ENCODE measurements at places on chromosomes 2 and 18. TPM values are rescaled to one million over a fixed set of nuclear protein-coding genes. Genes with fewer than 3 reads are reported as not detected.

The PSD4 gene
- 11.2 TPM for total RNA-seq

The ALPG gene
- total RNA-seq, result not detected

The ITGB1BP1 gene
- 25.4 TPM for total RNA-seq

The IL36G gene
- not detected for total RNA-seq

The PSMA8 gene
- not detected for total RNA-seq

The VWA3B gene
- not detected for total RNA-seq

The SKA1 gene
- not detected for total RNA-seq

The MSH2 gene
- total RNA-seq, result 7.5 TPM

The ANKRD30B gene
- not detected for total RNA-seq

- no peaks in the 10 kb centered on the region for H3K27me3 ChIP-seq
- no peak for DNase-seq
- no peak overlapping the region for H3K27ac ChIP-seq
- no peaks in the 10 kb centered on the region for H3K36me3 ChIP-seq
Observed at GRCh38 chr2:128779301-128780095, 460.8 kb upstream of the HS6ST1 start.

GRCh38 chr2:181563101-181563692 is 93.7 kb downstream of the CERKL start:
- no peak overlapping the region for H3K27ac ChIP-seq
- H3K4me1 ChIP-seq, result no peaks in the 10 kb centered on the region
- H3K27me3 ChIP-seq, result no peaks in the 10 kb centered on the region
- no peaks in the 10 kb centered on the region for H3K36me3 ChIP-seq

DNA sequence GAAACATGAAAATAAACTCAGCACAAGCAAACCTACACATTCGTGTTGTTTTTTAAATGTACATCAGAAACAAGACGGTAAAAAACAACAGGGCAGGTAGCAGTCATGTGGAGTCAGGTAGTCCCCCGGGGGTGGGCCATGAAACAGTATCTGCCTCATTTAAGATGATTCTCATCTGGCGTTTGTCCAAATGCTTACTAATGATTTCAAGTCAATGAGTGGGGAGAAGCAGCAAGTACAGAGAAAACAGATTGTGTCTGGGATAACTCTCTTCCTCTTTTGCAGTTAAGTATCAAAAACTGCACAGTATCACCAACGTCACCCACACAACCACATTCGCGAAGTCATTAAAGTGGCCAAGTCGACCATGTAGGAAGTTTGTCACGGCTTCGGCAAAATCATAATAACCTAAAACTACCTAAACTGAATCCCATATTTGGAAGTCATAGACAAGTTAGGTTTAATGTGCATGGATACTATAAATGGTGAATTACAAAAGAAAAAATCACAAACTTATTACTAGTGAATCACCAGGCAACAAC is 1.3 kb downstream of the LAPTM4A start:
- DNase-seq, result no peak
- H3K36me3 ChIP-seq, result no peaks in the 10 kb centered on the region
- H3K4me1 ChIP-seq, result no peaks in the 10 kb centered on the region

- no peaks in the 10 kb centered on the region for H3K4me1 ChIP-seq
- no peaks in the 10 kb centered on the region for H3K27me3 ChIP-seq
- H3K4me3 ChIP-seq, result no peak overlapping the region
- H3K36me3 ChIP-seq, result no peaks in the 10 kb centered on the region
Observed at GRCh38 chr2:121866789-121867188, 111.3 kb downstream of the TSN start.

- DNase-seq, result no peak
- no peak overlapping the region for H3K4me3 ChIP-seq
- H3K36me3 ChIP-seq, result no peaks in the 10 kb centered on the region
- H3K27me3 ChIP-seq, result no peaks in the 10 kb centered on the region
- no peak overlapping the region for H3K27ac ChIP-seq
Observed at GRCh38 chr2:190600293-190601103, 48.4 kb upstream of the NAB1 start.

DNA sequence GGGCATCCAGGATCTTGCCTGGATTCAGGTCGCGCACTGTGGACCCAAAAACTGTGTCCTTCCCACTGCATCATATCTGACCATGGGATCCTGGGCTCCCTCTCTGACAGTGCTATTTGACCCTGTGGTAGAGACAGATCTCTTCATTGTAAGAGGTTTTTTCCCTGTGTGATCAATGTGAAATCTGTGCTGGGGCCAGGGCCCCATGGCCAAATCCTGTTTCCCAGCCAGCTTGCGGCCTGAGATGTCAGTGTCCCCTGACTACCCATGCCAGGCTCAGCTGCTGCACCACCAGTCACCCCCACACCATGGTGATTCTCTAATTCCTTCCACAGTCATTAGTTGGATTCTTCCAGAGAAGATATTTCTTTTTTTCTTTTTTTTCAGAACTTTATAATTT is 3.5 kb downstream of the PRLH start:
- no peak overlapping the region for H3K4me3 ChIP-seq
- no peak overlapping the region for H3K27ac ChIP-seq
- H3K27me3 ChIP-seq, result no peaks in the 10 kb centered on the region
- no peaks in the 10 kb centered on the region for H3K36me3 ChIP-seq
- no peak for DNase-seq

DNA sequence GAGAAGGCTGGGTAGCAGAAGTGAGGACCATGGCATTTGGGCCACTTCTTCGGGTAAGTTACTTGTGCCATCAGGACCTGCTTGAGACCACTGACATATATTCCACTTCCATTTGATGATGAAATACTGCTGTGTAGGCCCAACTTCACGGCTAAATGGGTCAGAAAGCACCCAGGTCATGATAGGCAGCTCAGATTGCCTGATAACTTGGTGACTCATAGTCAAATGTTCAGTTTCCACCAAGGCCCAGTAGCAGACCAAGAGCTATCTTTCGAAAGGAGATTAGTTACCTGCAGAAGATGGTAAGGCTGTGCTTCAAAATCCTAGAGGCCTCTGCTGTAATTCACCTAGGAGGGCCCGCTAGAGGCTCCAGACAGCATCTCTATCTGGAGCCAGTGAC is 31.8 kb upstream of the MEX3C start:
- H3K27ac ChIP-seq, result no peak overlapping the region
- H3K36me3 ChIP-seq, result no peaks in the 10 kb centered on the region
- no peaks in the 10 kb centered on the region for H3K27me3 ChIP-seq
- H3K4me1 ChIP-seq, result no peaks in the 10 kb centered on the region
- DNase-seq, result no peak
- H3K4me3 ChIP-seq, result no peak overlapping the region

- H3K4me1 ChIP-seq, result no peaks in the 10 kb centered on the region
- H3K36me3 ChIP-seq, result no peaks in the 10 kb centered on the region
Observed at GRCh38 chr18:33960417-33960816, 264.3 kb downstream of the NOL4 start.

- no peak overlapping the region for H3K4me3 ChIP-seq
- H3K4me1 ChIP-seq, result peaks cover 2% of the 10 kb centered on the region
- no peaks in the 10 kb centered on the region for H3K27me3 ChIP-seq
Observed at GRCh38 chr2:182647499-182647787, 68.6 kb upstream of the DNAJC10 start.

DNA sequence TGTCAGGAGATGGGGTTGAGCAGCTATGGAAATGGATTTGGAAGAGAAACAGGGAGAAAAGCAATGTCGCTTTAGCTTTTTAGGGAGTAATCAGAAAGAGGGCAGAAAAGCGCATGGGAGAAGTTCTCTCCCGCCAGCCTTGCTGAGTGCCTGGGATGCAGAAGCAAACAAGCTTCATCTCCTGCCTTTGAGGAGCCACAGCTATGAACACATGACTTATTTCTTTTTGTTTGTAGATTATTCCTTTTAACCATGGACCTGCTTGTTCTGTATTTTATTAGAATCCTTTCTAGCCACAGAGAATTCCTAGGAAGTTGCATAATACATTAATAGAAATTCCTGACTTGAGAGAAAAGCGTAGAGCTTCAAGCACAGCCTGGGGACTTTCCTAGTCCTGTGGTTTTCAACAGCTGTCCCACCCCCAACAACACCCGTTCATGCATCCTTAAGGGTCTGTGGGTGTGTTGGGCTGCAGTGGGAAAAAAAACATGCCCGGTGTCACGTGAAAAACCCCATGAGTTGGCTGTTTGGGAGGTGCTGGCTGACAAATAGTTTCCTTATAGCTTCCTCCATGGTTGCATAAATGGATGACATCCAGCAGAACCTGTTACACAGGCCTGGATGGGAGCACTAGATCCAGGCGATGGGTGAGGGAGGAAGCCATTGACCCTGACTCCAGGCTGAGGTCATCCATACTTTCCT is 14.9 kb downstream of the SLC9A4 start:
- no peaks in the 10 kb centered on the region for H3K27me3 ChIP-seq
- H3K36me3 ChIP-seq, result no peaks in the 10 kb centered on the region
- no peak for DNase-seq

DNA sequence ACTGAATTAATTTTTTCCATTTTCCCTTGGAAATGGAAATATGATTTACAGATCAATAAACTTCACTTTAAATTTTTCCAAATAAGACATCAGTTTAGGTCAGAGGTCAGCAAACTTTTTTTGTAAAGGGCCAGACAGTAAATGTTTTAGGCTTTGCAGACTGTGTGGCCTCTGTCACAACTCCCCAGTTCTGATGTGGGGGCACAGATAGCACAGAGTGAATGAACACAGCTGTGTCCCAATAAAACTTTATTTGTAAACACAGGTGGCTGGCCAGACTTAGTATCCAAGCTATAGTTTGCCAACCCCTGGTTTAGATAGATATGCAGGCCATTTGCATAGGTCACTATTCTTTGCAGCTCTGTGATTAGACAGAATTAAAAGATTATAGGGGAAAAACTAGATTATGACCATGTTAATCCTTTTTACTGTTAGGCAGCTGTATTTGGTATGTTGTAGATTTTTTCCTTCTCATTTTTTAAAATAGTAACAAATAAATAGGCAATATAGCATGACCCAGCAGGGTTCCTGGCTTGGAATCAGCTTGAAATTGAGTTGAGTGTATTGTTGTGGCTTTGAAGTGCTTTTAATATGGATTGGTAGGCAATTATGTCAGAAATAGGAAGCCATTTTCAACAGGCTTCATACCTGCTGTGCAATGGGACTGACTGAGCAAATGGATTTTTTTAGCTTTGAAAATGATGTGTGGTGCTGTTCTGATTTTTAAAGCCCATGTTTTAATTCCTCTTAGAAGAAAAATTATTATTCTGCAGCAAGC is 59.7 kb downstream of the WDSUB1 start:
- no peak overlapping the region for H3K27ac ChIP-seq
- no peak for DNase-seq
- H3K4me3 ChIP-seq, result no peak overlapping the region
- peaks cover 47% of the 10 kb centered on the region for H3K36me3 ChIP-seq
- H3K4me1 ChIP-seq, result no peaks in the 10 kb centered on the region
- H3K27me3 ChIP-seq, result no peaks in the 10 kb centered on the region

DNA sequence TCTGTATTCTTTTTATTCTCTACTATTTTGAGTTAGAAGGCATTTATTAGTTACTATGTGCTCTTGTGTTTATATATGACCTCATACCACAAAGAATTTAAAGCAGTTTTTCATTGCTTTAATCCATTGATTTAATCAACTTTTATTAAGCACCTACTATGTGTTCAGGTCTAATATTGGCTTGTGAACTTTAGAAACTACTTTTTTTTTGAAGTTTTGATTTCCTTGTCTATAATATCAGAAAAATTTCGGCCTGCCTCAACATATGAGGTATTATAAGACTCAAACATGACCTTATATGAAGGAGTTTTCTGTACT is 117.7 kb downstream of the ZNF521 start:
- H3K4me3 ChIP-seq, result no peak overlapping the region
- no peaks in the 10 kb centered on the region for H3K4me1 ChIP-seq
- H3K27me3 ChIP-seq, result no peaks in the 10 kb centered on the region
- H3K27ac ChIP-seq, result peak overlapping the region; percentile 72
- H3K36me3 ChIP-seq, result no peaks in the 10 kb centered on the region

- no peaks in the 10 kb centered on the region for H3K27me3 ChIP-seq
- no peak overlapping the region for H3K27ac ChIP-seq
- H3K36me3 ChIP-seq, result no peaks in the 10 kb centered on the region
- H3K4me3 ChIP-seq, result no peak overlapping the region
Observed at GRCh38 chr18:53152476-53152875, 812.5 kb downstream of the DCC start.

DNA sequence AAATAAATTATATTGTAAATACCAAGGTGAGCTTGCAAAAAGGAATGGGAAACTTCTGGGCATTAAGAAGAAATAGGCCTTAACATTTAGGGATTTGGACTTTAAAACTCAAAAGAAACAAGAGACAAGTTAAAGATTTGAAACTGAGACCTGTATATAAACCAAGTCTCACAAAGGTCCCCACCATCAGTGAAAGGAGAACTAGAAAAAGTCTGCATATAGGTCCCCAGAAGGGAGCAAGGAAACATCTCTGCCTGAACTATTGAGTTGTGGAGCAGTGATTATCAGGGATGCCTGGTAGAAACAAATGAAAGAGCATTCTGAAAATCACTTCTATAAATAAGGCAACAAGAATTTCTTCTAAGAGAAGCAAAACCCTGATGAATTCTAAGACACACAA is 30.5 kb upstream of the ITGAV start:
- H3K4me1 ChIP-seq, result no peaks in the 10 kb centered on the region
- no peak overlapping the region for H3K4me3 ChIP-seq
- H3K27me3 ChIP-seq, result no peaks in the 10 kb centered on the region
- DNase-seq, result no peak
- H3K36me3 ChIP-seq, result no peaks in the 10 kb centered on the region

DNA sequence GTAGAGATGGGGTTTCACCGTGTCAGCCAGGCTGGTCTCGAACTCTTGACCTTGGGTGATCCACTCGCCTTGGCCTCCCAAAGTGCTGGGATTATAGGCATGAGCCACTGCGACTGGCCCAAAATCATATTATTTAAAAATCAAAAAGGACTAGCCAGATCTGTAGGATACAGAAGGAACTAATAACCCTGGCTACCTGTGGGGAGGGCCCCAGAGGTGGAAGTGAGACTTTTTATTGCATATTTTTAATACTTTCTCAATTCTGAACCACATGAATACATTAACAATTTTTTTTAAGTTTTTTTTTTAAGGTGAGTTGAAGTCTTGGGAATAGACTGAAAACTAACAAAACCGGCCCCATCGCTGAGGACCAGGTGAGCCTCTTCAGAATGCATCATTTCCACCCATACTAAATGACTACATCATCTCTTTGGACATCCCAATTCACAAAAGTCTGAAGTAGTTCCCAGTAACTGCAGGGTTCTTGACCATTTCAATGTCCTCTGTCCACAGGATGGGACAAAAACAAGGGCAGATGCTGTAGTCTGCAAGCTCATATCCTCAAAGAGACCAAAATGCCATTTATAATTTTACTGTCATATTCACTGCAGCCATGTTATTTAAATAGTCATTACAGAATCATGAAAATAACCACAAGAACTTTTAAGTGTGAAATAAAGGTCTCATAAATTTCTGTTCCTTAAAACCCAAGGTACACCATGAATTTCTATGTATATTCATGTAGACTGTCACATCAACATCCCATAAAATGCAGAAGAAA is 21.4 kb downstream of the RPL31 start:
- no peaks in the 10 kb centered on the region for H3K27me3 ChIP-seq
- no peak overlapping the region for H3K27ac ChIP-seq
- no peak overlapping the region for H3K4me3 ChIP-seq
- peaks cover 19% of the 10 kb centered on the region for H3K36me3 ChIP-seq
- no peak for DNase-seq
- no peaks in the 10 kb centered on the region for H3K4me1 ChIP-seq

Data from ascending aorta (tissue), 2 donors.